ENCODE measurements at places on chromosomes 2 and 18.

DNA sequence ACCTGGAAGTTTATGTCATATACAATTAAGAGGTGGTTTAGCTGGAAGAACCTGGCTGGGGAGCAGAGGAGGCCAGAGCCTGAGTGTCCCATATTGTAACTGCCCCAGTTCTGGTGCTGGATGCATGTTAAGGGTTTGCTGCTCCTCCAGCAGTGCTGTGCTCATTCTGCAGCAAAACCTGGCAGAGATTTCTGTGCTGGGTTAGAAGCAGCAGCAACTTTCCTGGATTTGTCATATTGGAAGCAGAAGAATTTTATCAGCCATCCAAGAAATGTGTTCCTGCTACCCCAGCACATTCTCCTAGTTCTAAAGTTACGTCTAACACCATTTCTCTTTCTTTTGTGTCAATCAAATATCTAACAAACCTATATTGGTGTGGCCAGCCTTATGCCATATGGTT is 284.1 kb downstream of the TDRD15 start:
- no peak for DNase-seq

DNA sequence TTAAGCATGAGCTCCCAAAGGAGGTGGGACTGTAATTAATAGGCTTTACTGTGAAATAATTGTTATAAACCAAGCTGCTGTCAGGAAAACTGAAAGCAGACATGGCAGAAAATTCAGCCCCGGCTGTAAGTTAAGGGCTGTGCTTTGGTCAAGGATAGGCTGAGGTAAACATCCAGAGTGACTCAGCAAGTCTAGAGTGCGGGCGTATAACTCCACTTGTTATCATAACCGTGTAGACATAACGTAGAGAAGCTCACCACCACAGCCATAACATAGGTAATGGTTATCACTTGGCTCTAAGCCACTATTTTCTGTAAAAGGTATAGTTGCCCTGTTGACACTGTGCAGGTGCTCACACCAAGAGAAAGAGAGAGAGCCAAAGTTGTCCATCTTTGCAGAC is 316.8 kb downstream of the DCDC2C start:
- DNase-seq, result no peak

DNA sequence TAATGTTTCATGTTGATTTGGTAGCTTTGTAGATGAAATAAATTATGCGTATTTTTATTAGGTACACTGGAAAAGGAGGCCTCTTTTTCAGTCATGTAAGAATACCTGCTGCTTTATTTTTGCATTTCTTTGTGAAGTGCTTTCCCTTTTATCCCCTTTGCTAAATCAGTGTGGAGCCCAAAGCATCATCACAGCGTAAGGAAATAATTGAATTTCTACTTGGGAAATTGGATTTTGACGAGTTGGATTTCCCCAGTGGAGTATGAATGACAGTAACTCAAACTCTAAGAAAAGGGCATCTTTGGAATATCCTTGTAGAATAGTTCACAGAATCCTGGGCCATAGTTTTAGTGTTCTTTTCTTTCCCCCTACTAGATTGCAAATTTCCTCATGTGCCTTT is 97.2 kb downstream of the KCNJ3 start:
- no peak for DNase-seq

GRCh38 chr2:82795446-82795845 is 1663.6 kb downstream of the SUCLG1 start:
- no peak for DNase-seq

Data from activated naive CD4-positive, alpha-beta T cell treated with anti-CD3 and anti-CD28 coated beads, Interleukin-2, amount 50 U/mL, for 72 hours (primary cell).